ENCODE measurements at places on chromosomes 3 and 15.

GRCh38 chr15:65368302-65369211, 9.2 kb downstream of the IGDCC3 start:
- DNase-seq, result peak; percentile 63

- peak; percentile 79 for DNase-seq
Measured at GRCh38 chr15:67433495-67434099, 87.3 kb upstream of the C15orf61 start.

DNA sequence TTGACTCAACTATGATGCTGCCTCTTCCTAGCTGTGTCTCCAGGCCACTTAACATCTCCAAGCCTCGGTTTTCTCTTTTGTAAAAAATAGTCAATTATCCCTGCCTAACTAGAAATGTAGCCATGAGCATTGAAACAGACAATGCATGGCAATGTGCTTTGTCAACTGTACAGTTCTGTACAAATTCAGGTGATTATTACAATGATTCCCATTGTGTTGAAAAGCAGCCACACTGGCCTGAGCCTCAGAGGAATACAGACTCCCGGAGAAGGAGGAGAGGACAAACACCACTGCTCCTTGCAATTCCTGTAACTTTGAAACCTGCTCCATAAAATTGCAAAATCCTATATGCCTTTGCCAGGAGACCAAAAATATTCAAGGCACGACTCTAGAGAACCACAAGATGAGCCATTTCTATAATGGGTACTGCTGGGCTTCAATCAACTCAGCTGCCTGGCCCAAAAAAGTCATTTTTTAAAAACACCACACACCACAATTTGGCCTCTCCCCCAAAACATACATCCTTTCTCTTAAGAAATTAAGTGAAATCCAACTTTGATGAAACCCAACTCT, 28.6 kb downstream of the DAPK2 start:
- DNase-seq, result no peak

GRCh38 chr3:70999730-71000129, 583.8 kb downstream of the FOXP1 start:
- DNase-seq, result no peak

DNA sequence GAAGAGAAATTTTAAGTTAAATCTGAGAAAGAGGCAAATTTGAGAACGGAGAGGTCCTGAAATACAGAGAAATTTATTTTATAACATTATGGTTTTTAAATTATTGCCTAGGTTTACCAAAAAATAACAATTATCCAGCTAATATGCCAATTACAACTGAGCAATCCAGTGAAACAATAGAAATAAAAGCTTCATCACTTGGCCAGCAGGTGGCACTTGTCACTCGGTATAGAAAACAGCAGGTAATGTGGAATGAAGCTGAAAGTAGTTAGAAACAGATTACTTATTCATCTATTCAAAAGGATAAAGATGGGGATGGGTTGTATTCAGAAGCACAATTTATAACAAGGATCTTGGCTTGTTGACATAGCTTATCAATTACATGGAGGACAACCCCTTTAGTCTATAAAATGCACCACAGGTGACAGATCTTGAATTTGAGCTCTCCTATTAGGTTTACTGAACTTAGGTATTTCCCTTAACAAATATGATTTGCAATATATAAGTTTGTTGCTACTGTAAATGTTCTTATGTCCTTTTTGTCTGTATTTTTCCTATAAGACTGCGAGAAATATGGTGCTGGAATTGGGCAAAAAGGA, 70.1 kb upstream of the GUCA1C start:
- DNase-seq, result no peak

DNA sequence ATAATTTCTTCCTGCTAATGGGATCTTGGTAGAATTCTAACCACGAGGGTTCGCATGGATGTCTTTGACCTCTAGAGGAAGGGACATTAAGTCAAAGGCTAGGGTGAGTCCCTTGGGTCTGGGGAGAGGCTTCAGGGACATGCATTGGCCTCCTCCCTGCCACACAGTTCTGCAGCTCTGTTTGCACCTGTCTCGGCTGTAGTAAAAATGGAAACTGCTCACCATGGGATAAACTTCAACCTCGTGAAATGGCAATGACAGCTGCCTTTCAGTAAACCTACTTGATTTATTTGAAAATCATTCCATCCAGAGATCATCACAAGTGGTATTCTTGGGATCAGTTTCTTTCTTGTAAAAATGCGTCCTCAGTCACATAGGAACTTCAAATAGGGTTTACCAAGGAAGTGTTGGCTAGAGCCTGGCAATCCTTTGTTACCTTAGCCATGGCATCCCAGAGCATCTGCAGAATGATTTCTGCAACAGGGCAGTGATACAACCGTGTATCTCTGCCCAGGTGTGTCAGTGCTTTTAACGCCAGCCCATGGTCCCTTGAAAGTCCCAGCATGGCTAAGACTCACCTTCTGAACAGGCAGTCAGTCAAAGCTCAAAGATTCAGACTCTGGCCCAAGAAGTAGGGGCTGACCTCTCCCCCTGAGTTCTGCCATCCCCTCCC, 14.0 kb upstream of the LRTM1 start:
- DNase-seq, result no peak

- DNase-seq, result no peak
Measured at GRCh38 chr3:7754653-7755441, 746.8 kb upstream of the LMCD1 start.

- no peak for DNase-seq
Measured at GRCh38 chr15:35663956-35664355, 118.0 kb upstream of the DPH6 start.

GRCh38 chr3:66115858-66116654, 77.3 kb upstream of the MAGI1 start:
- peak; percentile 54 for DNase-seq

- no peak for DNase-seq
Measured at GRCh38 chr3:142459096-142459495, 11.3 kb upstream of the XRN1 start.

DNA sequence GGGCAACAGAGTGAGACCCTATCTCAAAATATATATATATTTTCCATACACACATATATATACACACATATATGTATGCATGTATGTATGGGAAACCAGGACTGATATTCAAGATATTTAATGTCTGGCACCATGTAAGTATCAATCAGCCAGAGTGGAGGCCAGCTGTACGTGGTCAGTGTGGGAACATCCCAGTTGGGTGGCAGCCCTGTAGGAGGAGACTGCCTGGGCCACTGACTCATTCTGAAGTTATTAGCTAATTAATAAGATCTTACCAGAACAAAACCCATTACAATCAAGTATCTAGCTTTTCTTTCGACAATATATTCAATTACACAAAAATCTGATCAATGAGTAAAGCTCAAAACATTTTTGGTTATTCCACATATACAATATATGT, 85.1 kb upstream of the OCA2 start:
- no peak for DNase-seq

GRCh38 chr15:77251662-77252061, 168.2 kb downstream of the PEAK1 start:
- DNase-seq, result no peak

DNA sequence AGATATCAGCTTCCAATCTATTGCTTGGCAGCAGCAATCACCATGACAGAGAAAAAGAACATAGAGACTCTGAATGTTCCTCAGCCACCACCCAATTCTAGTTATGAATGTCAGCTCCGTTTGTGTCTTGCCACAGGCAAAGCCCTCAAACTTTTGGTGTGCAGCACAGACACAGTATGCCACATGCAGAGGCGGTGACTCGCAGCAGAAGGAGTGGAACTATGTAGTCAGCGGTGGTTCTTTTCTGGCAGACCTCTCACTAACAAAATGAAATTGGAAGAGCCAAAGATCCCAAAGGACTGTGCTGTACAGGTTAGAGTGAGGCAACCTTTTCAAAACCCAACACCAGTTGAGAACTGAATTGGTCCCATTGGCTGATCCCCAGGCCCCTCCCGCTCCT, 220.9 kb downstream of the SLC9A9 start:
- DNase-seq, result no peak

- no peak for DNase-seq
Measured at GRCh38 chr15:100919481-100920405, 586 bp downstream of the LRRK1 start.

DNA sequence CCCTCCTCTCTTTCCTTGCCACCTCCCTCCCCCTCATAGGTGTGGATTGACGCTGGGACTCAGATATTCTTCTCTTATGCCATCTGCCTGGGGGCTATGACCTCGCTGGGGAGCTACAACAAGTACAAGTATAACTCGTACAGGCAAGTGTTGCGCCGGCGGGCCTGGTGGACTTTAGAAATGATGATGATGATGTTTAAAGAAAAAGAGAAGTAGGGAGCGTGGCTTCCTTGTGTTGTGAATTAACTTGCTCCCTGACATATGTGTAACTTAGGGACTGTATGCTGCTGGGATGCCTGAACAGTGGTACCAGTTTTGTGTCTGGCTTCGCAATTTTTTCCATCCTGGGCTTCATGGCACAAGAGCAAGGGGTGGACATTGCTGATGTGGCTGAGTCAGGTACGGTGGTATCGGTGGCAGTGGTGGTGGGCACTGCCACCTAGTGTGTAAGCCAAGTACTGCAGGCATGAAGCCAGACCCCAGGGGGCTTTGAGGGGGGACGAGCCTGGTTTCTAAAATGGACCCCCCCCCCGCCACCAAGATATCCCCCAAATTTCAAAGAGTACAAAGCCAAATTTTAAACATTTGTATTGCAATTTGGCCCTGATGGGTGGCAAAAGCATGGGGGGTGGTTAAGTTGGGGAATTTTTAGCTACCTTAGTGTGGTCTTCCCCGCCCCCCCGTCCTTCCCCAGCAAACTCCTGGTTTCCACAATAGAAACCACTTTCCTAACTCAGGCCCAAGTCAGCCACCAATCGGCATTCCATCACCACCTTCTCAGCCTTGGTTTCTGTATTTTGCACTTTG, 65.6 kb downstream of the SLC6A6 start:
- DNase-seq, result peak; percentile 72

DNA sequence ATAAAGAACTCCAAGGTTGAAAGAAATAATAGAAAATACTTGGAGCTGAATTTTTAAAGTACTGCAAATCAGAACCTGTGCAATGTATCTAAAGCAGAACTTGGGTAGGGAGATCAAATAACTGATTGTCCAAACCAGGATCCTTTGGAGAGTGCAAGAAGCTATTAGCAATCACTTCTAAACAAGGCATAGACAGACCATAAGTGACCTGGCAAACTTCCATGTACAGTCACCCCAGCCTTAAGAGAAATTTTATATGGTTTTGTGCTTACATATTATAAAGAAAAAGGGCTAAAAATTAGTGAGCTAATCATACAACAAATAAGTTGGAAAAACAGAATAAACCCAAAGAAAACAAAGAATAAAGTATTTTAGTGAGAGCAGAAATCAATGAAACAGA, 35.2 kb downstream of the ETV5 start:
- DNase-seq, result no peak

- DNase-seq, result no peak
Measured at GRCh38 chr15:84811828-84812227, 5.3 kb upstream of the ALPK3 start.

DNA sequence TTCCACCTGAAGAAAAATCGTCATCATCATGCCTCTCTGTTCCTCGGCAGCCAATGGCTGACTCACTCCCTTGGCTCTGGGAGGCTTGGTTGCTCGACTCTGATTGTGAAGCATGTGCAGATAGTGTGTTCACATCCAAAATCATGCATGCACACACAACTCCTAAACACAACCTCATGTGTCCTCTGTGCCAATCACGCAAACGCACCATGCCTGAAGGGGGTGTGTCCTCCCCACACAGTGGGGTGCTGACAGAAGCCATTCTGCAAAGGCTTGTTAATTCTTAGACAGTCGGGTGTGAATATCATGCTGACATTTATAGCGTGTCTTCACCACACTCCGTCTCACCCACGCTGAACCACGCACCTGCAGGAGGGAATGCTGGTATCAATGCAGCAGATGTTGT, 11.4 kb upstream of the CCDC174 start:
- DNase-seq, result no peak

DNA sequence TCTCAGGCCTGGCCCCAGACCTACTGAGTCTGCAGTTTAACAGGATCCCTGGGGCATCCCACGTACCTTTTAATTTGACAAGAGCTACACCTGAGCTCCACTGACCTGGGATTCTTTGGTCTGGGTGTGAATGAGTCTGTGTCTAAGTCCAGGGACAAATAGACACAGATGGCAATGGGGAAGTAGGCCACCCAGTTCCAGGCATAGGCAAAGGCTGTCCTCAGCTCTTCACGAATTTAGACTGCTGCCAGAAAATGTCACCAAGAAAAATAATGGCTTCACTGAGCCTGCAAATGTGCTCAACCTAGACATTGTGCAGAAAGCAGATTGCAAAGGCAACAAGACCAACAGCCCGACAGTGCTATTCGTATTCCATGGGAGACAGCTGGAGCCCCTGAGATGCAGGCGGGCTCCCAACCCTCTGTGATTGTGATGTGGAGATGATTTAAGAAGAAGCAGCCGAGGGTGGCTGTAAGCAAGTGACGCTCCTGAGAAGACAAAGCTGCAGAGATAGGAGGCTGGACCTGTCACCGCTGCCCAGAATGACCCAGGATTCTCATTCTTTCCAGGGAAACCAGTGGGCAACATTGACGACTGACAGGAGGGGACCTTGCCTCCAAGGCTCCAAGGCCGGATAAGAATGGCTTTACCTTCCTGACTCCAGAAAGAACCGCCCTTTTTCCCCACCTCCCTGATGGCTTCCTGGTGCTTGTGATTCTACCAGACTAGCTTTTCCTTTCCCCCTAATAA, 39.8 kb upstream of the IREB2 start:
- no peak for DNase-seq

DNA sequence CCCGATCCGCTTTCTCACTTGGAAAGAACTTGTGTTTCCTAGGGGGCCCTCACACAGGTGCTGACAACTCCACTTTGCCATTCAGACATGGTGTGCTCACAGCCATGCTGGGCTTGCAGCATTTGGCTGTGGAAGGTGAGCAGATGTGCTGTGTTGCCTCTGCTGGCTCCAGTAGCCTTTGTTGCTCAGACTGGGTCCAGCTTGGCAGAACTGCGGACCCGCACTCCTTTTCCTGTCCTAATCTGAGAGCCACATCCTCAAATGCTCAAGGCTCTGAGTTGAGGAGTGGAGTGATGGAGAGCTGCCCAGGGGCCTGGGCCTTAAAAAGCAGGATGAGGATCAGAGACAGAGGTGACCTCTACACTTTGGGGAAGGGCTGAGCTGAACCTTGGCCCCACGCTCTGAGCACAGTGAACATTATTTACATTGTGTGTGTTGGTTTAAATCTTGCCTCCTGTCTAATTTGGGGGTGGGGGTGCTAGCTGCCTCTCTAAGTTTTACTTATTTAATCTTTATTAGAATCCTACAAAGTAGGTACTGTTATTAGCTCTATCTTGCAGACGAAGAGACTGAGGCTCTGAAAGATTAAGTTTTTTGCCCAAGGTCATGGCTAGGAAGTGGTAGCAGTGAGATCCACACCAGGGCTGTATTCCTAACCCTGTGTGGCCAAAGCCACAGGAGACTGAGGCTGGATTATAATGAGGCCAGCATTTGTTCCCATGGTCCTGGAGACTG, 17.2 kb downstream of the ACOX2 start:
- no peak for DNase-seq

DNA sequence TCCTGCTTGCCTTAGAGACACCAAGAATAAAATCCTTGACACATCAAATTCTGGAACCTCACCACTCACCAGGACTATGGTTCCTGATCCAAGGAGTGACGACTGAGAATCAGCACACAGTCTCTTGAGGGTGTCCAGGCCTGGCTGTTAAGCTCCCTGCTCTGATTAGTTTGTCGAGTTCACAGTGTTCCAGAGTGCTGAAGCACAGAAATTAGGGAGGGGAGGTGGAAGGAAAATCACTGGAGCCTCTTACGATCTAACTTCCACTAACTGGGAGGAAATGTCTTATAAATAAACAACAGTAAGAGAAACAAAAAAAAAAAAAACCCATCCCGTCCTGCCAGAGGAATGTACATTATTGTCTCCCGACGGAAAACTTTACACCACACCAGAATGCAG, 330.2 kb downstream of the TIGIT start:
- DNase-seq, result no peak

Data from H1 (cell line).